Progenitor cell of endocrine pancreas (in vitro differentiated cells): ENCODE measurements at places on chromosomes 11 and 22.
A peak's percentile ranks its signal among the peaks of the same experiment; 100 is the strongest.

GRCh38 chr11:14269692-14270573, 89.0 kb downstream of the RRAS2 start:
- no peak for DNase-seq

- DNase-seq = no peak
Measured at GRCh38 chr22:46867106-46867505, 104.7 kb downstream of the TBC1D22A start.

- DNase-seq = no peak
Measured at GRCh38 chr22:19663821-19664355, 50.4 kb upstream of the SEPTIN5 start.

DNA sequence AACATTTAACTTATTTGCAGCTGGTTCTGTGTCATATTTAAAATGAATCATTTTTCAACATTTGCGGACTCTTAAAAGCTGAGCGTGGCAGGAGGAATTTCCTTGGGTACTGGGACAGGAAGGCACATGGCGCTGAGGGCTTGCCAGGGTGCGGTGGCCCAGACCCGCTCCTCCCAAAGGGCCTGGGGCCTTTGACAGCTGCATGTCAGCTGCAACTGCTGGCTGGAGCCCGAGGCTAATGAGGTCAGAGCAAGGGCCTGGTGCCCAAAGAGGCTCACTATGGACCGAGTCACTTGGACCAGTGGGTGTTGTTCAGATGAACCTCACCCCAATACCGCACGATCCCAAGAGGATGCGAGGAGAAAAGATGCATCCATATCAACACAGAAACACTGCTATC, 326.9 kb downstream of the CTTN start:
- DNase-seq = no peak

GRCh38 chr22:40404251-40405177, 34.1 kb downstream of the SGSM3 start:
- DNase-seq = no peak

DNA sequence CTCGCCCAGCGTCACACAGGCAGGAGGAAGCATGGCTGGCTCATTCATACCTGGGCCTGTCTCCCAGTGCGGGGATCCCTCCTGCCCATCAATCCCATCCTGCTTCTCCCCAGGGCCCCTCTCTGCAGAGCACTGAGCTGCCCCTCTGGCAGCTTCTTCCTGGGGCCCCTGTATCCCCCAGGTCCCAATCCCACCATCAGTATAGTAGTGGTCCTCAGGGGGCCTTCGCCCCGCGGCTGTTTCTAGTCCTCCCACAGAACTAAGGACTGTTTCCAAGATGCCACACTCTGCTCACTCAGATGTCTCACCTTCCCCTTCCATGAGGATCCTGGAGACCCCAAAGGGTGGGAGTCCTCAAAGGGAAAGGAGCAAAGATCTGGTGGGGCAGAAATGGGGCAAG, 97.6 kb downstream of the PDE2A start:
- no peak for DNase-seq

- no peak for DNase-seq
Measured at GRCh38 chr11:86459682-86460460, 85.2 kb downstream of the CCDC81 start.

DNA sequence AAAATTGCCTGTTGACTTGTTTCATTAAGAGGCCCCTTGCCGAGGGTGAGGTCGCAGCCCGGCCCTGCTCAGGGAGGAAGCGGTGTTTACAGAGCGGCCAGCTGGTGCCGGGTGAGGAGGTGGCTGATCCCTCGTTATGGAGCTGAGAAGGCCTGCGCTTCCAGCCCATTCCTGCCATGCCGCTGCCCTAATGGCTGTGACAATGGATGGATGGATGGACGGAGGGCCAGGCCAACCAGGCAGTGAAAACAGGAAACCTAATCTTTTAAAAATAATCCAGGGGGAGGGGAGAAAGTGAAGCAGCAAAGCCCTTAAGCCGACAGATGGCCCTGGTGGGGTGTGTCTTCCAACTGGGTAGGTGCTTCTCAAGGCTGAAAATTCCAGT, 38.5 kb downstream of the BCR start:
- DNase-seq = peak; percentile 50

DNA sequence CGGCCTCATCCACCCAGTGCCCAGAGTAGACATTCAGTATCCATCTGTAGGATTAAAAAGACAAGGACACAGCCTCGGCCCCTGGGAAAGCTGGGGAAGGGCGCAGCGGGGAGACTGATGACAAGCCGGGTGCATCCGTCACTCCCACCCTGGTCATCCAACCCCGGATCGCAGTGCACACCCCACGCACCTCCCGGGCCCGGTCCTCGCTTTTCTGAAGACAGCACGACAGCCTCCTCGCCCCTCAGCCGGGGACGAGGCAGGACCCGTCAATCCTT, 1.1 kb downstream of the FCHSD2 start:
- no peak for DNase-seq

DNA sequence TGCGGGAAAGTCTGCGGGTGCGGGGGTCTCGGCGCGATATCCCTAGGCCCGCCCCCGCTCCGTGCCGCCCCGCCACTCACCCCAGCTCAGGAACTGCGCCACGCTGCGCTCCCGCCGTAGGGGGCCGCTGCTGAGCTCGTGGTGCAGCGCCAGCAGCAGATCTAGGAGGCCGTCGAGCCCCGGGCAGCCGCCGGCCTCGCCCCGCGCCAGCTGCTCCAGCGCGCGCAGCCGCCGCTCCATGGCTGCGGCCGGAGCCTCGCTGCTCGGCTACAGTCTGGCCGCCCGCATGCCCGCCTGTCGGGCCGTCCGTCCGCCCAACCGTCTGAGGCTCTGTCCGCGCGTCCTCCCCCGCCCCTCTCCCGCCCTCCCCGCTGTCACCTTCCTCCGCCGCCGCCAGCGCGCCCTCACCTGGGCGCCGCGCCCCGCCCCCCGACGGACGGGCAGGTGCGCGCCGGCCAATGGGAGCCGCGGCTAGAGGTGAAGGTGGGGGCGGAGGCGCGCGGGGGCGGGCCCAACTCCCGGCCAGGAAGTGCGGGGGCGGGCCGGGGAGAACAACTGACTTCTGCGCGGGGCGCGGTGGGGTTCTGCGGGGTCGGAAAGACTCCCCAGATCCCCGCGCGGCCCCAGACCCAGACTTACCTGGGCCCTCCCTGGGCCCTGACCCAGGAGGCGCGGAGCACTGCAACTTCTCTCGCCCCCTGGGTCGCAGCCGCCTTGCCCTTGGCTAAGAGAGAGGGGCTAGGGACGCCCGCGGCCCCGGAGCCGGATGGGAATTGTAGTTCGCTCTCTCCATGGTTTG, at the start of gene CDC42BPG:
CDC42BPG (minus strand) TSS at position 324 of the 799 bp plus-strand sequence; CDS start at position 240, 84 bp downstream.
- DNase-seq = peak; percentile 75

DNA sequence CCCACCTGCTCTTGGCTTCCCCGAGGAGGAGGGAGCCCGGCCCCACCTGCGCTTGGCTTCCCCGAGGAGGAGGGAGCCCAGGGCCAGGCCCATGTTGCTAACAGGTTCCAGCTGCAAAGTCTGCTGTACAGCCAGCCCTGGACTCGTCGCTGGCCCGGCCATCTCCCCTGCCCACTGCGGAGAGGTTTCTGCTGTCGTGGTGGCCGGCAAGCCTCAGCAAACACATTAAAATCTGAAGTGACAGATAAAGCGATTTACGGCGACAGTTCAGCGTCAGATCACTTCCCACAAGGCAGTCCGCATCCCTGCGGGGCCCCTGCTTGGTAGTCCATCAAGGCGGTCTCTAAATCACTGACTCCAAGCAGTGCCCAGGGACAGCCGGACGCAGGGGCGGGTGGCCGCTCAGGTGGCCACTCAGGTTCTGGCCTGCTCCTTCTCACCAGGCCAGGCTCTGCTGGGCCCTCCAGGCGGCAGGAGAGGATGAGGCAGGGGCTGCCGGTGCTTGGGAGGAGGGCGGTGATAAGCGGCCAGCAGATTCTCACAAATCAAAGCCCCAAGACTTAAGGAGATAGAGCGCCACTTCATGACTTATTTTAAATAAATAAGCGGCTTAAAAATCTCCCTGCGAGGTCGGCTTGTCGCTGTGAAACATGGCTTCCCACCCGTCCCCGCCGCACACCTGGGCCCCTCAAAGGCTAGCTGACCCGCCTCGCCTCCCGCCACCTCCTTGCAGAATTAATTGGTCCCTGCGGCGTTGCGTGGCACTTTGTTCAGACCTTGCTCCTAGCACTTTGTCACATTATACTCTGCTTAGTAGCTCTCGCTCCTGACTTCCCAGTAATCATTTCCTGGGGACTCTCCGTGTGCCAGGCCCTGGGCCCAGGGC, 21.1 kb downstream of the MACROD1 start:
- no peak for DNase-seq

GRCh38 chr11:110711448-110711775, 825 bp downstream of the ARHGAP20 start:
- DNase-seq = no peak

GRCh38 chr11:46315783-46316563, 31.3 kb upstream of the DGKZ start:
- no peak for DNase-seq

DNA sequence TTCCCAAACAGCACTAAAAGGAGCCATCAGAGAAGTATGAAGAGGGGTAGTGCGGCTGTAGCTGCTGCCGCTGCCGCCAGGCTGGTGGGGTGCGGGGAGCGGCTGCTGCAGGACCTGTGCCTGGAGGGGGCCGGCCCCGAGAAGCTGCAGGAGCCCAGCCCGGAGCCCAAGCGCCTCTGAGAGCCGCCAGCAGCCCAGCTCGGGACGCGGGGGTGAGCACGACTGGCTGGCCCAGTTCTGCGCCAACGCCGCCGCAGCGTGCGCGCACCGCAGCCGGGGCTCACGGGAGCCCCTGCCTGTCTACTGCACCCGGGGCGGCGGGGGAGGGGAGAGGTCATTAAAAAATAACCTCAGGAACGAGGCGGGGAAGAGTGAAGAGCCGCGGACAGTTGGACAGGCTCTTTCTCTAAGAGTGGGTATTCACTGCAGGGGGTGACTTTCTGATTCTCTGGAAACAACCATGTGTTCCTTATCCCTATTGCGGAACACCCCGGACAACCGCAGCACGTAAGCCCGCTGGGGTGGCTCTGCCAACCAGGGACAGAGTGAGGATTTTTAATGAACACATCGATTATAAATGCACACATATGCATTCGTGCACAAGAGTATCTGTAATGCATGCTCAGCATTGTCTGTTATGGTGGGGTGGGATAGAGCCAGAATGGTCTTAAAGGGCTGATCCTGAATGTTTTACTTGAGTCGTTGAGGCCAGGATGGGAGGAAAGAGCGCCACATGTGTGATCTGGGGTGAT, 453 bp downstream of the GAS2 start:
- peak; percentile 62 for DNase-seq

GRCh38 chr11:71931245-71931602, 2.4 kb downstream of the RNF121 start:
- DNase-seq = no peak

DNA sequence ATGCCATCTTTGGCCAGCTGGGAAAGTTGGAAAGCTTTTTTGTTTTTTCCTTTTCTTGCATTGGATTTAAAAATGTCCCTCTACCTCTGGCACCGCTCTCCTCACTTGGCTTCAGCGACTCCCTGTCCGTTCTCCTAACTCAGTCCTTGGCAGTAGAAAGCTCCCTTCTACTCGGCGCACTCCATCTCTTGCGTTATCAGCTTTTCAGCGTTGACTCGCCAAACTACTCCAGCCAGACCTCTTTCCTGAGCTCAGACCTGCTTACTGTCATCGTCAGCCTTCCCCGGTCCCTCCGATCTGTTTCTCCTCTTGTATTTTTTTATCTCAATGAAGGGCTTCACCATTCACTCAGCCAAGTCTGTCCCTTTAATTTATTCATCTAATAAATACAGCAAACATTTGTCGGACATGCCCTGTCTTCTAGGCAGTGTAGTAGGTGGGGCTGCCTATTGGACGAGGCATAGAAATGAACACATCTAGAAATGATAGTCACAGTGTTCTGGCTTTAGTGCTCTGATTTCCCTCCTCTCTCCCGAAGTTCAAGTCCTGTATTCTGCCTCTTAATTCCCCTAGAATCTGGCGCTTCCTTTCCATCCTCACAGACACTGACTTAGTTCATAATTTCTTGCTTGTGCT, 839 bp downstream of the CEP164 start:
- no peak for DNase-seq

- DNase-seq = no peak
Measured at GRCh38 chr11:13287036-13287435, 9.4 kb downstream of the BMAL1 start.

GRCh38 chr11:34499719-34500500, 13.7 kb downstream of the ELF5 start:
- DNase-seq = no peak

DNA sequence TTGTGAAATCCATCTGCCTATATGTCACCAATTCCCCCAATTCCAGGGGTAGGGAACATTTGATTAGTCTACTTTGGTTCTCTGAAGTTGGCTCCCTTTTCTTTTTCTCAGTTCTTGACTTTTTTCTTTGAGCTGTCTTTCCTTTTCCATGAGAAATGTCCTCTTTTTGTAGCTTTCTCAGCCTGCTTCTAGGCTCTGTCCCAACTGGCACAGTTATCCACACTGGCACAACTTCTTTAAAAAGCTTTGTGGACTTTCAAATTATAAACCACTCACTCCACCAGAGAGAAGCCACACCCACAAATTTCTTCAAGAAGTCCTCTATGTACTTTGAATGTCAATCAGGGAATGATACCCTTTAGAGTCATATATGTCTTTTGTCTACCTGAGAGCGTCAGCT, 100.5 kb downstream of the TTC17 start:
- DNase-seq = no peak

DNA sequence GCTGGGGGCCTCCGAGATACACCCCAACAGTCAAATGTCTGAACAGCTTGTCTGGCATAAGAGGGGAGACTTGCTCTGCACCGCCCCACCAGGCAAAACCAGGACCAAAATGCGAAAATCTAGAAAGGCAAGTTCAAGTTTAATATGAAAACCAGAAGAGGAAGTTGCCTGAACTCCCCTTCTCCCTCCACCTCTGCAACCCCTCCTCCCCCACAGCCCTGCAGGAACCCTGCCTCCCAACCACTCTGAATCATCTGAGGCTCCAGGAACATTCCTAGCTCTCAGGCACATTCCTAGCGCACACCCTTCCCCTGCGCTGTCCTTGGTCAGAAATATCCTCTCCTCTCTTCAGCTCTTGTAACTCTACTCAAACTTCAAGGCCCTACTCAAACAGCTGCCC, 36.7 kb downstream of the ISX start:
- no peak for DNase-seq

- DNase-seq = no peak
Measured at GRCh38 chr22:30667107-30667493, 575 bp downstream of the DUSP18 start.

DNA sequence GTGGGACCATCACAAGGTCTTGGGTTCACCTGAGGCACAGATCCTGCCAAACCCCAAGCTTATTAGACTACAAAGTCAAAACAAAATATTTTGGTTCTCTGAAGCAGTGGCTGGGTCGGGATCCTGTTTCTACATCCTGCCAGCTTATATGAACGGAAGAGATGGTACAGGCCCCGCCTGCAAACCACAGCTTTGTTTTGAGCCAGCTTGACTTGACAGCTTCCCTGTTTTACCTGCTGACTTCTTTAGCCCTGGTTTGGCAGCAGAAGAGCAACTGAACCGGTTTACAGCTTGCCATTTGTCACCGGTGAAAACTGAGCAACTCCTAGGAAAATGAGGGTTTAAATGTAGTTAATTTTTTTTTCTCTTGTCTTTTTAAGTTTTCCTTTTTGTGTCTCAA, 11.4 kb downstream of the PACS1 start:
- DNase-seq = no peak

GRCh38 chr22:37376643-37377042, 50.6 kb downstream of the ELFN2 start:
- DNase-seq = no peak

GRCh38 chr11:108915666-108916065, 250.8 kb downstream of the DDX10 start:
- DNase-seq = no peak

- DNase-seq = no peak
Measured at GRCh38 chr11:100296051-100296679, 390.9 kb upstream of the ARHGAP42 start.

GRCh38 chr11:69400140-69400539, 81.3 kb upstream of the LINC01488 start:
- DNase-seq = no peak

- DNase-seq = no peak
Measured at GRCh38 chr11:111513240-111513605, 1.0 kb upstream of the BTG4 start.
